ENCODE measurements at places on chromosomes 16 and 17. TPM values are rescaled to one million over a fixed set of nuclear protein-coding genes. Genes with fewer than 3 reads are reported as not detected.

ZDHHC1 gene
- total RNA-seq = not detected

- no peaks in the 10 kb centered on the region for H3K27me3 ChIP-seq
- H3K36me3 ChIP-seq = no peaks in the 10 kb centered on the region
- no peak overlapping the region for H3K27ac ChIP-seq
- peaks cover 63% of the 10 kb centered on the region for H3K4me1 ChIP-seq
Observed at GRCh38 chr17:76147211-76148014, 6.4 kb upstream of the FOXJ1 start.

GRCh38 chr17:63933598-63933997 is 1.5 kb upstream of the CD79B start:
- DNase-seq = no peak
- H3K4me3 ChIP-seq = no peak overlapping the region
- H3K4me1 ChIP-seq = peaks cover 25% of the 10 kb centered on the region
- H3K27me3 ChIP-seq = no peaks in the 10 kb centered on the region

PTX4 gene
- not detected for total RNA-seq

GRCh38 chr16:57667526-57668262 is 412 bp upstream of the ADGRG3 start:
- H3K4me1 ChIP-seq = no peaks in the 10 kb centered on the region
- H3K36me3 ChIP-seq = no peaks in the 10 kb centered on the region
- H3K27me3 ChIP-seq = no peaks in the 10 kb centered on the region
- no peak overlapping the region for H3K4me3 ChIP-seq
- DNase-seq = no peak

NECAB2 gene
- not detected for total RNA-seq

GRCh38 chr17:42290577-42290976 is 2.3 kb downstream of the STAT5A start:
- H3K27ac ChIP-seq = peak overlapping the region; percentile 87
- no peak overlapping the region for H3K4me3 ChIP-seq
- no peak for DNase-seq
- no peaks in the 10 kb centered on the region for H3K27me3 ChIP-seq
- peaks cover 24% of the 10 kb centered on the region for H3K36me3 ChIP-seq

- H3K36me3 ChIP-seq = peaks cover 62% of the 10 kb centered on the region
- no peak for DNase-seq
- no peaks in the 10 kb centered on the region for H3K27me3 ChIP-seq
- H3K27ac ChIP-seq = no peak overlapping the region
- H3K4me1 ChIP-seq = peaks cover 3% of the 10 kb centered on the region
Observed at GRCh38 chr16:22327446-22327775, 30.2 kb downstream of the POLR3E start.

TEKT5 gene
- not detected for total RNA-seq

DNA sequence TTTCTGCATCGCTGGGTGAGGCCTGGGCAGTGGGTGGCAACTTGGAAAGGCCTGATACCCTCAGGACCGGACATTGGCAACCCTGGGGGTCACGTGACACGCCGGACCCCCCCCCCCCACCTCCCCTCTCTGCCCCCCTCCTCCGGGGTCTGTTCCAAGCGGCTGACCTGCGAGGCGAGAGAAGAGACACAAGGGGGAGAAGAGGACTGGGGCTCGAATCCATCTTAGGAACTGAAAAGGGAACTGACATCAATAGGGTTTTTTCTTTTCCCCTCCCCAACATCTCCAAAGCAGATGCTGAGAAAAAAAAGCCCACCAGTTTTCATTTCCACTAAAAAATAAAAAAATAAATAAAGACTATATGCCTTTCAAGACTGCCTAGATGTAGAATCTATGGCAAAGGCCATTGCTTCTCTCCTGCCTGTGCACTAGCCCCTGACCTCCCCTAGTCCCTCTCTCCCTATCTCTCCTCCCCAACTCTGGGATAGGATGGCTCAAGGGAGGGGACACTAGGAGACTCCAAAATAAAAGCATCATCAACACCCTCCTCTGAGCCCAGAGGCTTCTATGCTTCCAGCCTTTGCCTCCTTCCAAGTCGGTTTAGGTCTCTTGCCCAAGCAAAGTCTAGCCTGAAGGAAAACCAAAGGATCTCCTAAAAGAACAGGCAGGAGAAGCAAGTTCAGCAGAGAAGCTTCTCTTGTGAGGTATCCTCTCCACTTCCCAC is 7.7 kb upstream of the HOXB2 start:
- no peak for DNase-seq
- H3K4me3 ChIP-seq = no peak overlapping the region
- H3K27me3 ChIP-seq = no peaks in the 10 kb centered on the region
- H3K36me3 ChIP-seq = no peaks in the 10 kb centered on the region
- H3K27ac ChIP-seq = no peak overlapping the region
- H3K4me1 ChIP-seq = peaks cover 13% of the 10 kb centered on the region

CHP2 gene
- total RNA-seq = not detected
